Hypothalamus (tissue), 51 donors: ENCODE measurements at places on chromosomes 1 and 21.

DNA sequence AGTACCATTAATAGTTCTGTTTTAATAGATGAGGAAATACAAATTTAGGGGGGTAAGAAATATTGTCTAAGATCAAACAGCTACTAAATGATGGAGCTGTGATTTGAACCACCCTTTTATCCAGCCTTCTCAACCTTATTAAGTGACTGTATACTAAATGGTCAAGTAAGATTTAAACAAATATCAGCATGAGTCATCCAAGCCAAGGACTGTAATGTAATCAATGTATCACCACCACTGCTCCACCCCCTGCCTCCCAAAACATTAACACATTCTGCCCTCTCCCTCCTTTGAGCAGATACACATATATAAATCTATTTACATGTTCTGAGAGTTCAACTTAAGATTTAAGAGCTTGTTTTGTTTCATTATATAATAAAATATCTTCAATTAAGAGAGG, 58.9 kb downstream of the LRRC40 start:
- no peak for DNase-seq

DNA sequence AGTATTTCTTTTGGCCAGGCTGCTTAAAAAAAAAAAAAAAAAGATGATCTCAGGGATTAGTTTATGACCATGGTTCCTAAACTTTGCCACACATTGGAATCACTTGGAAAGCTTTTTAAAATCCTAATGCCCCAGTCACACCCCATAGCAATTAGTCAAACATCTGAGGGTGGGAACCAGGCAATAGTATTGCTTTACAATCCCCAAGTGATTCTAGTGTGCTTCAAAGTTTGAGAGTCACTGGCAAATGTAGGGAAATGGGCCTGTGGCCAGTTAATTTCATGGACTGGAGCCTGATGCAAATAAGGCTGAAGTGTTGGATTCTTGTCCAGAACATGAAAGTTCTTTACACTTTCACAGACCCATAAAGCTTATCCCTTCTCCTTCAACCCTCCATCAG, 374.6 kb upstream of the ESRRG start:
- DNase-seq = no peak

GRCh38 chr1:16628361-16629111, 15.2 kb upstream of the NBPF1 start:
- no peak for DNase-seq

GRCh38 chr1:7150724-7151280, 365.5 kb downstream of the CAMTA1 start:
- no peak for DNase-seq
